ENCODE measurements at places on chromosomes 4 and X.

GRCh38 chr4:180860089-180860720 lies 1383.0 kb upstream of the TENM3 start:
- DNase-seq, result no peak

- DNase-seq, result no peak
These were observed 73.4 kb upstream of the EDNRA start for GRCh38 chr4:147407261-147408045.

- peak; percentile 65 for DNase-seq
These were observed 7.0 kb downstream of the MTM1 start for GRCh38 chrX:150575419-150575814.

DNA sequence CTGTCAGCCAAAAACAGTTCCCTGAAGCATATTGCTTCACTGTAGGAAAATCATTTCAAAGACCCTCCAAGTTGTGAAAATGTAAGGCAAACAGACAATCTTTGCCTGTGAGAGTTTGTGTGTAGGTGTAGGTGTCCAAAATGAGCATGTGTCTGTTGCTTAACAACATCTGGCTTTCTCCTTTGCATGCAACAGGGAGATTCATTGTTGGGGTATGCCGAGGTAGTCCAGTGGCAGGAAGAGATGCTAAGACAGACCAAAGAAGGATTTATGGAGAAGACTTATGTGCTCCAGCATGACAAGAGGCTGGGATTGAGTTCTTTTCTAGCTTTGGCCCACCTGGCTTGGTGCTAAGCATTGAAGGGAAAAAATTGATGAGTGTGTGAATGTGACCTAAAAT lies 29.8 kb upstream of the SMAD1 start:
- no peak for DNase-seq

- no peak for DNase-seq
These were observed 190.0 kb upstream of the EMCN start for GRCh38 chr4:100707786-100708185.

- DNase-seq, result no peak
These were observed 325.8 kb upstream of the GALNT7 start for GRCh38 chr4:172842779-172843178.

GRCh38 chr4:181670506-181670905 lies 572.7 kb upstream of the TENM3 start:
- no peak for DNase-seq

DNA sequence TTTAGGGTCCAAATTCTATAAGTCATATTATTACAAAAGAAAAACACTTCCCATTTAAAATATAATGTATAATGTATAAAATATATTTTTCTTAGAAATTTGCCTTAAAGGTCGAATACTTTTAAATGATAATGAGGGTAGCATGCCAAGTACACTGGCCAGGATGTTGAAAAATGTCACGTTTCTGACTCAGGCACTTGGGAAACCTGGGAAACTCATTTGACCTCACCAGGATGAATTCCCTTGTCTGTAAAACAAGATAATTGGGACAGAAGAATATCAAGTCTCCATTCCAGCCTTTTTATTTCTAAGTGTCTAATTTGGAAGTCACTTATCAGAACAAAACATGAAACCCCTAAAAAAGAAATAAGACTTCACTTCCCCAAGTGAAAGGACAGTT lies 3.4 kb upstream of the SLC39A8 start:
- DNase-seq, result no peak

GRCh38 chrX:3468031-3468430 lies 121.6 kb upstream of the MXRA5 start:
- DNase-seq, result no peak

DNA sequence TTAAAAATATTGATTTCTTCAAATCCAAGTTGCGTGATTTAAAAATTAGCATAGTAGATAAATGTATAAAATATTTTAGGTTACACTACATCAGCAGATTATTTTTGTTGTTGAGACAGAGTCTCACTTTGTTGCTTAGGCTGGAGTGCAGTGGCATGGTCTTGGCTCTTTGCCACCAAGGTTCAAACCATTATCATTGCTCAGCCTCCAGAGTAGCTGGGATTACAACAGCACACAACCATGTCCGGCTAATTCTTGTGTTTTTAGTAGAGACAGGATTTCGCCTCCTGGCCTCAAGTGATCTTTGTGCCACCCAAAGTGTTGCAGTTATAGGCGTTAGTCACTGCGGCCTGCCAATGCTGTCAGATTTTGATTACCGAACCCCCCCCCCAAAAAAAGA lies 1390.5 kb upstream of the TENM3 start:
- no peak for DNase-seq

DNA sequence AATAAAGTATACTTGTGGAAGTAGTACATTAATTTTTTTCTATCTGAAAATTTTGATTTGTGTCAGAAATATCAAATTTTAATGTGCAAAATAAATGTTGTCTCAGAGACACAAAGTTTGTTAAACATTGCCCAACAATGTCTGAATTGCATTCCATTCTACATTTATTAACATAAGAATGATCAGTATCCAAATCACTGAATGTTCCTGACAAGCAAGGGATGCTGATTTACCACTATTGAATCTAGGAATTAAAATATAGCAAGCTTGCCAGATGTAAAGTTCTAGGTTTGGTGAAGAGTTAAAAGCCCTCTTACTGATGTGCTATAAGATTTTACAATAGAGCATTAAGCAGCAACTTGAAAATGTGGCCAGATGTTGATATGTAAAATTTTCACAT lies 489.2 kb upstream of the CTSO start:
- no peak for DNase-seq

- no peak for DNase-seq
These were observed 608.1 kb upstream of the AADAT start for GRCh38 chr4:170697845-170698244.

- no peak for DNase-seq
These were observed at the start of gene UGT2B7 for GRCh38 chr4:69096111-69096656. Gene UGT2B7, plus strand, starts transcription at chr4:69096474. Its CDS starts 47 bp downstream, at chr4:69096521.

DNA sequence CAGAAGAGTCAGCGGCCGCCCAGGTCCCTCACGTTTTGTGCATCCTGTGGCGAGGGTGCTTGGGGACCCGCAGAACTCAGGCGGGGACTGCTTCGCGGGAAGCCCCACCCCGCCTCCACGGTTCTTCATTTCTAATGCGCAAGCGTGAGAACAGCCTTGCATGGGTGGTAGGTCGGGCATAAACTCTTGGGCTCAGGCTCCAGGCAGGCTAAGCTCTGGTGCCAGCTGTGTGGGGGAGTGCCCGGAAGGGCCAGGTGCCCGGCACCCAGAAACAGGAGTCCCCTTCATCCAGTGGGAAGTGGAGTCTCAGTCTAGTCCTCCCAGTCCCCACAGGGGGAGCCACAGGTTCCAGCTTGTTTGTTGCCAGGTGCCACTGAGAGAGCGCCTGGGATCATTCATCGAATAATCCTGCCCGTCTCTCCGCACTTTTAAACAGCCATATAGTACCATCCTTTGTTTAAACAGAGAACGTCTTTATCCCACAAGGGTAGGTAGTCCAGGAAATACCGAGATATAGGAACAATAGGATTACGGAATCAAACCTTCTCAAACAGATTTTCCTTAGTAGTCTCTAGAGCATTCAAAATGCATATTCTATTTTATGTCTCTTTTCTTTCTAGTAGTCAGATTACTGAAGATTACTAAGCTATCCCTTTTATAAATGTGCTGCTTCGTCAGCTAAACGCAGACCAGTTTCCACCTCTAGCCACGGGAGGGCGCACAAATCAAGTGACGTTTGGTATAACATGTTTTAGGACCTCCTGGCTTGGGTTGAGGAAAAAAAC lies 12.7 kb upstream of the RBBP7 start:
- DNase-seq, result peak; percentile 62

DNA sequence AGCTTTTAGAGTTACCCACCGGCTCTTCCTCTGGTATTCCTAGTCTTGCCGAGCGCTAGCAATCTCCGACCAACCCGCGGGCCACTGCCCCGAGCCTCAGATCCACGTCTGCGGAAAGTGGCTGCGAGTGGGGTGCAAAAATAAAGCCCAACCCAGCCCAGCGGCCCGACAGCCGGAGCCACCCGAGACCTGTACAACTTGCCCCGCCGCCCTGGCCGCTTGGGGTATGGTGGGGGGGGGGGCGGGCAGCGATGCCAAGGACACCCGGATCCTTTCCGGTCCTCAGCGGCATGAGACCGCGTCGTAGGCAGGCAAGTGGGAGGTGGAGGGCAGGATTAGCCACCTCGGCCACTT lies 1.6 kb downstream of the SLITRK4 start:
- DNase-seq, result no peak

- no peak for DNase-seq
These were observed 189.1 kb downstream of the RAB28 start for GRCh38 chr4:13294961-13295605.

DNA sequence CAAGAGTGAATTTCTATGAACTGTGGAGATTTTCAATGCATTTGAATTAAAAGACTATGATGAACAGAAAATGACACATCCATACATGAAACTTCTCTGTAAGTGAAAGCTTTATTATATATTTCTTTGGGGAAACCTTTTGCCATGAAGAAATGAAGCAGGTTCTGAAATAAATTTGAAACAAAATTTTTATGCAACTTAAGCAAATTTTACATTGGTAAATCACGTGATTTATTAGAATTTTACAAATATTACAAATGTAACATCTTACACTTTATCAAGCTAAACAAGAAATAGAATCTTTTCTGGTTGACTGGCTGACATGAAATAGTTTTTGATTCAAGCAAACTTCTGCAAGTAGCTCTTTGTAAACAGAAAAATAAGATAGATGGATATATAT lies 131.2 kb downstream of the IL1RAPL1 start:
- no peak for DNase-seq

DNA sequence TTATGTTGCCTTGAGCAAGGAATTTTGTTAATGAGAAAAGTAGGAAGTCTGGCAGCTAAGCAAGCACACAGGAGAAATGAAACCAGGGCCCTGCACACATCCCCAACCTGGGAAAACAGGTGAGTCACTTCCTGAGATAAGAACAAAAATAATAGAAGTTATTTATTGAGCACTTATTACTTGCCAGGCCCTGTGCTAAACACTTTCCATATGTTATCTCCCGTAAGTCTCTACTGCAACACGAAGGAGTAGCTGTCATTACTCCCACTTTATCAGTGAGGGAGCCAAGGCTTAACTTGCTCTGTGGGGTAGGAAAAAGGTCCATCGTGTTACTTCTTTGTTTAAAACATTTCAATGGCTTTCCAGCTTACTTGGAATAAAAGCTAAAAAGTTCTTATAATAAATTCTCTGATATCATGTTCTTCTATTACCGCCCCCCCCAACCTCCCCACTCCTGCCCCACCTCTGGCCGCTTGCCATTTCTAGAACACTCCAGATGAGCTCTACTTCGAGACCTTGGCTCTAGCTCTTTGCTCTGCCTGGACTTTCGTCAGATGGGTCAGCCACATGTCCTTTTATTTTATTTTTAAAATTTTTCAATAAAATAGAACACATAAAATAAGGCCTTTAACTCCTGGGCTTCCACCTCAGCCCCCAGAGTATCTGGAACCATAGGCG lies 36.3 kb upstream of the PLAC8 start:
- no peak for DNase-seq

GRCh38 chrX:292900-293897 lies 12.0 kb downstream of the PLCXD1 start:
- DNase-seq, result no peak

GRCh38 chr4:97500423-97500822 lies 642.9 kb downstream of the STPG2 start:
- DNase-seq, result no peak

DNA sequence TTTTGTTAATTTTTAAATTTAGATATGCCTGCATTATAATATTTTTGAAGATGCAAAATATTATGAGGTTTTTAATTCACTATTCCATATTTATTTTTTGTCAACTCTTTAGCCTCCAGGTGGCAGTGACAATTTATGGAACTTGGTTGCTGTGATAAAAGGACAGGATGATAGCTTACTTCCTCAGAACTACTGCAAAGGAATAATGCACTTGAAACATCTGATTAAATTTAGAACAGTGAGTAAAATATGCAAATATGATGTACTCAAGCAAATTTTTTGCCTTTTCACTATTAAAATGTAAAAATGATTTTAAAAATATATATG lies 45.1 kb downstream of the SPATA4 start:
- DNase-seq, result no peak

Data from activated naive CD4-positive, alpha-beta T cell treated with anti-CD3 and anti-CD28 coated beads, Interleukin-2, amount 50 U/mL, for 72 hours (primary cell).